ENCODE measurements at places on chromosomes 2 and 18. TPM values are rescaled to one million over a fixed set of nuclear protein-coding genes. Genes with fewer than 3 reads are reported as not detected.

DNA sequence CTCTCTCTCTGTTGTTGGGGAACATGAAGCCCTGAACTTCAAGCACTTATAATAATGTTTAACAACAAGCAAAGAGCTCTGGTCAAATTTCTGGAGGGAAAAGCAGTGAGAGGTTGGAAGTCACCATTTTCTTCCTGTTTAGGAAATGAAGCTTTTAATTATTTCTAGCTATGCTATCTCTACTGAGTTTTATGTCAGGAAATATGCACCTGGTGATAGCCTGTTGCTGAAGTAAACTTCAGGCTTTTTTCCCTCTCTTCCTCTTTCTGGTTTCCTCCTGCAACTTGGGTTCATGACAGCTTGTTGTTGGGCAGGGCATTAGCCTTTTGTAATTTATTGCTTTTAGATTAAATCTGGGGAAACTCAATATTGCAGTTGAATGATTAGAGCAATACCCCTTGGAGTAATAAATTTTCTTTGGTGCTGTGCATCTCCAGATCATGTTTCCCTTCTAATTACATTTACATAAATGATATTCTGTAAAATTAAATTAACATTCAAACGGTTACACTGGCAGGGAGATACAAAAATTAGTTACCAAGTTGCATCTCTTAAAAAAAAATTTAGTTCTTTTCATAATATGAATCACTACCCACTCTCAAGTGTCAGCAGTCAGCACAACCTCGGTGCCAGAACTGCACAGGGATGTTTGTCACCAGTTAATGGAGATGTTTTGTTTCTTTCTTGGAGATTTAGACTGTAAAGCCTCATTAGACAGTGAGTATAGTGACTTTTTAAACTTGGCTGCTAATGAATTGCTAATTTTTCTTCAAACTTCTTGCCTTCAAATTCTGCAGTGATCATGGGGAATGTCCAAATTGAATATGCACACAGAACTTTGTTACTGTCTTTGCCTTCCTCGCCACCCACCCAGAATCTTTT is 466.6 kb upstream of the ETAA1 start:
- no peak overlapping the region for H3K4me3 ChIP-seq
- no peak for DNase-seq

DNA sequence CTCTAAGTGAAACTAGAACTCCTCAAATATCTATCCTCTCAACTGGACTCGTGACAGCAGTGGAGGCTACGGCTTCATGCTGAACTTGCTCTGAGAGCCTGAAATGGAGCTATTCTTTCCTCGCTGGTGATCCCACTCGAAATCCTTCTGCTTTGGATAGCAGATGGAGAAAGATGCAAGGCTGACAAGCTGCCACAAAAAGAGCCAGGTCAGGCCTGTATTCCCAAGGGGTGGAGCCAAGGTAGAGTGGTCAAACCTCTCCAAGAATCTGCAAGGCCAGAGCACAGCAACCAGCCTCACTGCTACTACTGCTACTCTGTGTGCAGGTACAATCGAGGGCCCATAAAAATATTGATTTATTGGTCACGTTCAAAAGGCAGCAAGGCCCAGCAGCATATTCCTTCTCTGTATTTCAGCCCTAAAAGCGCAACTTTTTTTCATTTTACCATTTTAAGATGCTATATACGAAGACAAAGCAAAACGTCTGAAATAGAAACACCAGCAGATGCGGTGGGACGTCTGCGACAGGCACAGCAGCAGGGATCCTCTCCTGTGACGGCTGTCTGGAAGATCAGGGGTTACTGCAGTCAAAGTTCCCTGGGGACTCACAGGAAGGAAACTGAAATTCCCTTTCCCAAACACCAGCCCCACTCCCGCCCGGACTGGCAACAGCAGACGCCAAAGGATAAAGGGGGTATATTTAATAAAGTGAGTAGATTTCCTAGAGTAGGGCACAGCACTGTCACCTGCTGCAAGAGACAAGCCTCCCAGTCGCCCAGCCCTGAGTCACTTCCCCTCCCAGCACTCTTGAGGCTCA is 2.4 kb downstream of the SPRED2 start:
- H3K4me3 ChIP-seq = peak overlapping the region; percentile 97
- H3K4me1 ChIP-seq = no peaks in the 10 kb centered on the region
- no peak for DNase-seq
- H3K36me3 ChIP-seq = no peaks in the 10 kb centered on the region
- H3K27ac ChIP-seq = peak overlapping the region; percentile 97

DNA sequence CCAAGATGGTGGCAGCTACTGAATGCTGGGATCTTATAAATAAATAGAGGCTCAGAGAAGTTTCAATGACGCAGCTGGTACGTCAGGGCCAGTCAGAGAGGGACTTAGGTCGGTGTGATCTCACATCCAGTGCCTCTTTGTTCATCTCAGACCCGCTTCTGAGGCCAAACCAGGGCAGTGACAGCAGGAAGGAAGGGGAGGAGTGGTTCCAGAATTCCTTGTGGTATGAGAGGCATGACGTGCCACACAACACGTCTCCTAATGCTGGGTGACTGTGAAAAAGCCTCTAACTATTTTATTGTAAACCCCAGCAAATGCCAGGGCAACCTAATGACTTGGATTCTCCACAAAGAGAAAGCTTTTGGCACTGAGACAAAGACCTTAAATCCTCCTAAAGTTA is 423.3 kb downstream of the LPIN1 start:
- H3K36me3 ChIP-seq = no peaks in the 10 kb centered on the region
- H3K27ac ChIP-seq = peak overlapping the region; percentile 61
- DNase-seq = peak; percentile 83
- peaks cover 29% of the 10 kb centered on the region for H3K4me1 ChIP-seq
- H3K4me3 ChIP-seq = no peak overlapping the region

DNA sequence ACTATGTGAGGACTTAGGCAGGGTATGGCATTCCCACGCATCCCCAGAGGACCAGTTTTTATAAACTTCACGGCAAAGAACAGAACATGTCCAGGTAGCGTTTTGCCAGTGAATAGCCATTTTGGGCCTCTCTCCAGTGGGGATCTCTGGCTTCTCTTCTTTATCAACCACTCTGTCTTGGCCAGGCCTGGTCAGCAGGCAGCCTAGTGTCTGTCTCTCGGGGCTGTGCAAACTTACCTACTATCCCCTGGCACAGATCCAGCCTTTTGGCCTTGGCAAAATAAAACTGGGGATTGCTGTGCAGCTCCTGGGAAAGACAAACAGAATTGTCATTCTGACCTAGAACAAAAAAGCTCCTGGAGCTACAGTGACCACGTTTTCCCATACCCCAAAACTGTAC is 14.5 kb downstream of the CAPN14 start:
- H3K36me3 ChIP-seq = no peaks in the 10 kb centered on the region
- no peak overlapping the region for H3K4me3 ChIP-seq

GRCh38 chr2:191167766-191168165 is 17.0 kb upstream of the STAT4 start:
- H3K27me3 ChIP-seq = no peaks in the 10 kb centered on the region
- no peak overlapping the region for H3K4me3 ChIP-seq
- no peaks in the 10 kb centered on the region for H3K36me3 ChIP-seq
- H3K27ac ChIP-seq = peak overlapping the region; percentile 81
- no peak for DNase-seq

DNA sequence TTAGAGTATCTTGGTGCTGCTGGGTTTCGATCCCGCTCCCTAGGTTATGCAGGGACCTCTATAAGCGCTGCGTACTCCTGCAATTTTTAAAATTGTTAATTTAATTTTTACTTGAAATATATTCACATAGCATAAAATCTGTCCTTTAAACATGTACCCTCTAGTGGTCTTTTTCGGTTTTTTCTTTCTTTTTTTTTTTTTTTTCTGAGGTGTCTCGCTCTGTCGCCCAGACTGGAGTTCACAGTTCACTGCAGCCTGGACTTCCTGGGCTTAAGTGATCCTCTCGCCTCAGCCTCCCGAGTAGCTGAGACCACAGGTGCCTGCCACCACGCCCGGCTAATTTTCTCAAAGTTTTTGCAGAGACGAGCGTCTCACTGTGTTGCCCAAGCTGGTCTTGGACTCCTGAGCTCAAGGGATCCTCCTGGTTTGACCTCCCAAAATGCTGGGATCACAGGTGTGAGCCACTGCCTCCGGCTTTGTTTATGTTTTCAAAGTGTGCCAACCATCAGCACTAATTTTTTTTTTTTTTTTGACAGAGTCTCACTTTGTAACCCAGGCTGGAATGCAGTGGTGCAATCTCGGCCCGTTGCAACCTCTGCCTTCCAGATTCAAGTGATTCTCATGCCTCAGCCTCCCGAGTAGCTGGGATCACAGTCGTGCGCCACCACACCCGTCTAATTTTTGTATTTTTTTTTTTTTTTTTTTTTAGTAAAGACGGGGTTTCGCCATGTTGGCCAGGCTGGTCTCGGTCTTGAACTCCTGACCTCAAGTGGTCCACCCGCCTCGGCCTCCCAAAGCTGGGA is 585 bp upstream of the MOB1A start:
- peak; percentile 50 for DNase-seq
- peak overlapping the region; percentile 92 for H3K27ac ChIP-seq
- H3K36me3 ChIP-seq = no peaks in the 10 kb centered on the region

- H3K4me3 ChIP-seq = no peak overlapping the region
- DNase-seq = no peak
- H3K36me3 ChIP-seq = no peaks in the 10 kb centered on the region
- no peak overlapping the region for H3K27ac ChIP-seq
Observed at GRCh38 chr2:30249354-30249753, 18.0 kb downstream of the LBH start.

- H3K36me3 ChIP-seq = peaks cover 18% of the 10 kb centered on the region
- H3K4me3 ChIP-seq = no peak overlapping the region
- no peak for DNase-seq
- H3K27ac ChIP-seq = peak overlapping the region; percentile 31
- H3K27me3 ChIP-seq = no peaks in the 10 kb centered on the region
Observed at GRCh38 chr2:159351977-159352376, 65.5 kb upstream of the WDSUB1 start.

DNA sequence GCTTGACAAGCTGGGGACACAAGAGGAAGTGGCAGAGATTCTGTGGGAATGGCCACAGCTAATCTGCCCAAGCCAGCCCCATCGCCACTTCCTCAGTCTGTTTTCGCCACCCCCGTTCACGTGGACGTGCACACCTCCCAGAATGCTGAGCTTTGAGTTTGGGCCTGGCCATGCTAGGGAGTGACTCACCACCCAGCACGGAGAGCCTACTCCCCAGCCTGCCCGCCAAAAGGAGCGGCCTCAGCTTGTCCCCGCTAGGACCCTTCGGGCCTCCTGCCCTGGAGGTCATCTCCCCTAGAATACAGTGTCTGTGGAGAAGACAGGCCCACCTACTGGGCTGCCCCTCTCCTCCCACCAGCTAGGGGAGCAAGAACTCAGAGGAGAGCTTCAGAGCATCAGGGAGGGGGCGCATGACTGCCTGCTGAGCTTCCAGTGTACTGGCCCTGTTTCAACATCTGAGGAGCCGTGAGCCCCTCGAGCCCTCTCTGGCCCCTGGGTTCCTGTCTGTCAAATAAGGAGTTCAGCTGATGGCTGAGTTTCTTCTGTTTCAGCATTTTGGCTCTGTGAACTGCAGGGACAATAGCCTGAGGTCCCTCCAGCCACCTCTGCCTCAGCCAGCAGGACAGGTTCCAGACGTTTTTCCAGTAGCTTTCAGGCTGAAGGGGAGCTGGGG is 5.1 kb downstream of the SLC35F6 start:
- no peak overlapping the region for H3K4me3 ChIP-seq
- H3K27ac ChIP-seq = peak overlapping the region; percentile 94
- DNase-seq = peak; percentile 93
- H3K27me3 ChIP-seq = no peaks in the 10 kb centered on the region
- peaks cover 3% of the 10 kb centered on the region for H3K36me3 ChIP-seq
- H3K4me1 ChIP-seq = peaks cover 86% of the 10 kb centered on the region

GRCh38 chr2:149365931-149366583 is 35.7 kb downstream of the LYPD6 start:
- H3K4me1 ChIP-seq = no peaks in the 10 kb centered on the region
- H3K36me3 ChIP-seq = no peaks in the 10 kb centered on the region
- no peak for DNase-seq
- no peak overlapping the region for H3K27ac ChIP-seq

GRCh38 chr2:217219164-217219520 is 359.3 kb upstream of the TNP1 start:
- no peak overlapping the region for H3K27ac ChIP-seq
- no peak for DNase-seq
- H3K36me3 ChIP-seq = no peaks in the 10 kb centered on the region
- H3K27me3 ChIP-seq = no peaks in the 10 kb centered on the region
- no peaks in the 10 kb centered on the region for H3K4me1 ChIP-seq

DNA sequence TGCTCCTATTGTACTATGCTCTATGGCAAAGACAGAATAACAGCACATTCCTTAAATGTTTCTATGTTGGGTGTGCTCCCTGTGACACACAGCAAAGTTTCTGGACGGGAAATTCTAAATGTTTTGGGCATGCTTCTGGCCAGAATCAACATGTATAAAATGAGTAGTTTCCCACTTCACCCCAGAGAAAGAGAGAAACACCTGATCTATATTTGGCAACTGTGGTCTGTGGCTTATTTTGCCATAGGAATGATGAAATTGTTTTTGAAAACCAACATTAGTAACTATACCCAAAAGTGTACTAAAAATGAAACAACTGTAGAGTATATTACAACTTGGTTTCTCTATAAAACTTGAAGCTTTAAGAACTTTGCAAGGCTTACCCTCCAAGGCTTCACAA is 89.1 kb downstream of the RAD51AP2 start:
- H3K36me3 ChIP-seq = no peaks in the 10 kb centered on the region
- no peaks in the 10 kb centered on the region for H3K4me1 ChIP-seq
- H3K27me3 ChIP-seq = no peaks in the 10 kb centered on the region
- no peak overlapping the region for H3K4me3 ChIP-seq
- DNase-seq = no peak

- H3K27me3 ChIP-seq = no peaks in the 10 kb centered on the region
- H3K4me3 ChIP-seq = no peak overlapping the region
- no peak for DNase-seq
- H3K27ac ChIP-seq = no peak overlapping the region
- no peaks in the 10 kb centered on the region for H3K4me1 ChIP-seq
Observed at GRCh38 chr2:5144159-5144558, 548.0 kb upstream of the SOX11 start.

GRCh38 chr18:9762526-9762925 is 54.4 kb downstream of the RAB31 start:
- H3K4me1 ChIP-seq = no peaks in the 10 kb centered on the region
- H3K27me3 ChIP-seq = no peaks in the 10 kb centered on the region

Gene ARHGEF4
- total RNA-seq = 3.5 TPM

Gene HRH4
- not detected for total RNA-seq

Gene NRBP1
- total RNA-seq = 50.4 TPM

Gene VWA3B
- total RNA-seq = not detected

Gene LIMS1
- total RNA-seq = 66.7 TPM

Gene SERPINB12
- not detected for total RNA-seq

Gene ALPG
- total RNA-seq = not detected

Gene CDCA7
- not detected for total RNA-seq

Gene GDF7
- total RNA-seq = 1.1 TPM

Gene SERPINB11
- total RNA-seq = not detected

Gene MDH1B
- total RNA-seq = 1.1 TPM

Gene KCNJ3
- 73.3 TPM for total RNA-seq

Gene ATP6V1B1
- not detected for total RNA-seq

Gene ERICH2
- total RNA-seq = not detected

Gene NYAP2
- total RNA-seq = not detected
